ENCODE measurements at places on chromosomes 16 and 17.

GRCh38 chr16:72219282-72219681, 47.3 kb upstream of the PMFBP1 start:
- DNase-seq: no peak

DNA sequence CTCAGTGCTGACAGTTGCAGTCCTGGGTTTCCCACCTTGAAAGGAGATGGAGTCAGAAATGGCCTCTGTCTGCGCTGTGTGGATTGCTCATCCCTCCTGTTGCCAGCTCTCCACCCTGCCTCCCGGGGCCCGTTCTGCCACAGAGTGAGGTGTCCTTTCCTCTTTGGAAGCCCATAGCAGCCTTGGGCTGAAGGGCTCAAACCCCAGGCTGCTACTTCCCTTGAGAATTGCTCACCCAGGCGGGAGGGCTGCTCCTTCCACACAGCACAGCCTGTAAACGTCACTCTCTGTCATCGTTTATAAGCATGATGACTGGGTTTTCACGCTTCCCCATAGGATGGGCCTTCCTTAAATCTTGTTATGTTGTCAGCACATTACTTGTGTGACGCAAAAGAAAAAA, 62.7 kb downstream of the FOXK2 start:
- DNase-seq: no peak

GRCh38 chr17:70875729-70876310, 706.5 kb downstream of the KCNJ2 start:
- no peak for DNase-seq

DNA sequence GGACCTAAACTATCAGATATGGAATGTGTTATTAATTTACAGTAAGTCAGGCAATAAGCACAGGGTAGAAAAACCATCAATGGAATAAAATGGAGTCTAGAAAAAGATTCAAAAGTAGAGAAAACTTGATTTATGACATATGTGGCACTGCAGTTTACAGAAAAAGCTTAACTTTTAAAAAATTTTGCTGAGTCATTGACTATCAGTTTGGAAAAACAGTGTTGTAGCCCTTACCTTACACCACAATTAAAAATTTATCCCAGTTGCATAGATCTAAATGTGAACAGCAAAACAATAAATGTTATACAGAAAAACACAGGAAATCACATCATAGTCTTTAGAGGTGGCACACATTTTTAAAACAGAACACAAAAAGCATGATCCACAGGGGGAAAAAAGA, 108.5 kb downstream of the USP22 start:
- DNase-seq: no peak

DNA sequence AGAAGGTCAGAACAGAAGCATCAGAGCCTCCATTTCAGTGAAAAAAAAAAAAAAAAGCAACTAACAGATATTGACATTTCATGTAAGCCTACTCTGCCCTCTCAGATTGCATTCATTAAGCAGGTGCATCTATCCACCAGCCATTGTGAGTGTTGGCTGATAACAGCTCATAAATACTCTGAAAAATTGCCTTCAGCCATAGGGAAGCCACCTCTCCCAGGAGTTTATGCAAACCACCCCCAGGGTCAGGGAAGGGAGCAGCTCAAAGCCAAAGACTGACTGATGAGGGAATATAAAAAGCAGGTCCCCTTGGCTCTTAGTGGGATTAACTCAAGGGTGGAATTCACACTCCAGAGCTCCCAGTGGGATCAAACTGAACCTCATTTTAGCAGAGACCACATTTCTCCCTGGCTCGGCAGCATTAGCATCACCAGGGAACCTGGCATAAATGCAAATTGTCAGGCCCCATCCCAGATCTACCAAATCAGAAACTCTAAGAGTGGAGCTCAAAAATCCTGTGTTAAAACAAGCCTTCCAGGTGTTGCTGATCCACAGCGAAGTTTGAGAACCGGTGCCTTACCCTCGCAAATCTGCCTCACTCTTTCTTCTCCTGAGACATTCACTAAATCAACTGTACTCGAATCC, 14.2 kb downstream of the APOH start:
- DNase-seq: no peak

GRCh38 chr17:44915321-44915726, at the start of gene GFAP:
GFAP (minus strand) TSS chr17:44915500; CDS start chr17:44915486, 14 bp downstream.
- DNase-seq: no peak

DNA sequence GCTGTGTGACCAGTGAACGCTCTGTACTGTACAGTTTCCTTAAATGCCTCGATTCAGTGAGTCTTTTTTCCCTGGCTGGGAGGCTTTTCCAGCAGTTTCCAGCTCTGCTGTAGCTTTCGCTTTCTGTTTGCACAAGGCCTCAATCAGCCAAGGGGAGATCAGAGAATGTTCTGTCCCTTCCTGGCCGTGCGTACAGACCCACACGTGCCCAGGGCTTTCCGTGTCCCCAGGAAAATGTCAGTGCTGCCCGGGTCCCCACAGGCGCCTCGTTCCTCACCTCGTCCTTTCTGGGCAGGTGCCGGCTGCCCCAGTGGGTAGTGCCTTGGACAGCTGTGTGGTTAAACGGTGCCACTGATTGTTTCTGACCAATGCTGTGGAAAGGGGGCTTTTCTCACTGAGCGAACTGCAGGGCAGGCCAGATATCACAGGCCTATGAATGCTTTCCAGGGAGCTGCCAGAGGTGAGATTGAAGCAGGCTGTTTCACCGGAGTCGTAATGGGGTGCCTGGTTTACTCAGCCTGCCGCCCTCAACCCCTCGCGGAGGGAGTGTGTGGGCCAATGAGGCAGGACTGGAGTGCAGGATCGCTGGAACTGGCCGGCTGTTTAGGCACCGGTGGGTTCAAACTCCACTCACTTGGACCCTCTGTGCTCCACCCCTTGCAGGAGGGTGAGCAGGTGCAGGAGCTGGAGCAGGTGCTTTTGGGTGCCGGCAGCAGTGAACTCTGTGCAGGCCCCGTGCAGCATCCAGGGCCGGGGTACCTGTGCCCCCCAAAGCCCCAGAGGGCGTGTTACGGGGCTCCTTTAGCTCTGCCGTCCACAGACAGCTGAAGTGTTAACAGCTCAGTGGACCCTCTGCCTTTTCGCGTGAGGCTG, 44.4 kb downstream of the ZNF778 start:
- no peak for DNase-seq

DNA sequence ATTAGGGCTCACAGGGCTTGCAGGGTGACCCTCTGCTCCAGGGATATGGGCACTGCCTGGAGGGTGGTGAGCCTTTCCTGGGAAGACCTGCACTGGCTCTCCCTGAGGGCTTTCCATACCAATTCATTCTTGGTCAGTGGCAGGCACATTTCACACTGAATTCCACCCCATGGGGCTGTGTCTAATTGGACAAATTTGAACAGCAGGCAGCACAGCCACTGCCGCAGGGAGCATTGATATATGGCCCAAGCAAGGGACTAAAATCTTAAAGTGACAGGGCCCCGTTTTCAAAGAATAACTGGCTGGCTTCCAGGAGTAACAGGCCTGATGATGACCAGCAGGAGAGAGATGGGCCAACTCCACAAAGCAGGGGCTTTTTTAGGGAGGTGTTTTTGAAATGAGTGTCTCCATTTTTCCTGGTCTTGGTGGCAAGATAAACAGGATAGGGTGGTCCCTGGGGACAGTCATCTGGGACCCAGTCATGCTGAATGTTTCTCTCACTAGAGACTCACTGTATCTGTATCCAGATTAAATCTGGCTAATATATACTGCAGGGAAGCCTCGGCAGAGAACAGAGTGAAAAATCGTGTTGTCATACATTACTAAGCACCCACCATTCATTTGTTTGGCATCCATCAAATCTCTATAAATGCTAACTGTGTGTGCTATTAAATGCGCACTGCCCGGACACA, 74.1 kb upstream of the TBX2 start:
- no peak for DNase-seq

- DNase-seq: no peak
Measured at GRCh38 chr16:16042076-16042475, 92.7 kb downstream of the ABCC1 start.

DNA sequence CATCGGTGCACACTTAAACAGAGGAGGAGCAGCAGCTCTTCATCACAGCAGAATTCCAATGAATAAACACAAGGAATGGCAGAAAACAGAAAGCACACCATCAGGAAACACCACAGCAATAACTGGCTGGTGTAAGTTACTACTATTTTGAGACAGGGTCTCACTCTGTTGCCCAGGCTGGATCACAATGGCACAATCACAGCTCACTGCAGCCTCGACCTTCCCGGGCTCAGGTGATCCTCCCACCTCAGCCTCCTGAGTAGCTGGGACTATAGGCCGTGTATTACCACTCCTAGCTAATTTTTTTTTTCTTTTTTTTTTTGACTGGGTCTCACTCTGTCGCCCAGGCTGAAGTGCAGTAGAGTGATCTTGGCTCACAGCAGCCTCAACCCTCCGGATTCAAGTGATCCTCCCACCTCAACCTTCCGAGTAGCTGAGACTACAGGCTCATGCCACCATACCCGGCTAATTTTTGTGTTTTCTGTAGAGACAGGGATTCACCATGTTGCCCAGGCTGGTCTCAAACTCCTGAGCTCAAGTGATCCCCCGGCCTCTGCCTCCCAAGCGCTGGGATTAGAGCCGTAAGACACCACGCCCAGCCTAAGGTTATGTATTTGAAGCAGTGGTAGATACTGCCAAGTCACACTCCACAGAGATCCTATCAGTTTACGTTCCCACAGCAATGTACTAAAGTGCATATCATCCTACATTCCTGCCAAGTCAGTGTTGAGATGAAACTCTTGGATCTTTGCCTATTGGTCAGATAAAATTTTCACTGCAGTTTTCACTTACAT, 20.7 kb downstream of the TRAP1 start:
- no peak for DNase-seq

GRCh38 chr16:10368969-10369551, 16.8 kb upstream of the ATF7IP2 start:
- DNase-seq: no peak

- no peak for DNase-seq
Measured at GRCh38 chr17:30323262-30323894, 10.5 kb downstream of the TMIGD1 start.

DNA sequence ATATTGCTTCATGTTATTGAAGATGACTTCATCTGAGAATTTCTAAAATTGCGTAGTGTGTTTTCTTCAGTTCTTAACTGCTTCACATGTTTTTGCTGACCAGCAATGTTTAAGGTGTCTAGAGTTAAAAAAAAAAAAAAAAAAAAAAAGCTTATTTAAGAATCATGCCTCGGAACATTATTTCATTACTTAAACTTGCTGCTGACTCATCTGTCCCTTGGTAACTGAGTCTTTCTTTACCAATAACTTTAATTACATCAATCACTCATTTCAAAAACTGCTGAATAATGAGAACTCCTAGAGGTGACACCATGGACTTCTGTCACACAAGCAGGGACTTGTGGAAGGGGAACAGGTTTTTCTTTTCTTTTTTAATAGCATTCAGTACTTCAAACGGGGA, 16.2 kb downstream of the IRX5 start:
- DNase-seq: no peak

- peak; percentile 27 for DNase-seq
Measured at GRCh38 chr17:14301279-14302090, 604 bp downstream of the HS3ST3B1 start.

Data from activated CD8-positive, alpha-beta memory T cell treated with anti-CD3 and anti-CD28 coated beads for 1 hour (primary cell).